ENCODE measurements at places on chromosomes 16 and 17. TPM values are rescaled to one million over a fixed set of nuclear protein-coding genes. Genes with fewer than 3 reads are reported as not detected.
A peak's percentile ranks its signal among the peaks of the same experiment; 100 is the strongest.

ABCC6 gene
- 0.33 TPM for total RNA-seq

ST6GALNAC2 gene
- total RNA-seq = 221 TPM

PLA2G10 gene
- 1.0 TPM for total RNA-seq

TLCD3B gene
- total RNA-seq = not detected

NOTUM gene
- not detected for total RNA-seq

DNA sequence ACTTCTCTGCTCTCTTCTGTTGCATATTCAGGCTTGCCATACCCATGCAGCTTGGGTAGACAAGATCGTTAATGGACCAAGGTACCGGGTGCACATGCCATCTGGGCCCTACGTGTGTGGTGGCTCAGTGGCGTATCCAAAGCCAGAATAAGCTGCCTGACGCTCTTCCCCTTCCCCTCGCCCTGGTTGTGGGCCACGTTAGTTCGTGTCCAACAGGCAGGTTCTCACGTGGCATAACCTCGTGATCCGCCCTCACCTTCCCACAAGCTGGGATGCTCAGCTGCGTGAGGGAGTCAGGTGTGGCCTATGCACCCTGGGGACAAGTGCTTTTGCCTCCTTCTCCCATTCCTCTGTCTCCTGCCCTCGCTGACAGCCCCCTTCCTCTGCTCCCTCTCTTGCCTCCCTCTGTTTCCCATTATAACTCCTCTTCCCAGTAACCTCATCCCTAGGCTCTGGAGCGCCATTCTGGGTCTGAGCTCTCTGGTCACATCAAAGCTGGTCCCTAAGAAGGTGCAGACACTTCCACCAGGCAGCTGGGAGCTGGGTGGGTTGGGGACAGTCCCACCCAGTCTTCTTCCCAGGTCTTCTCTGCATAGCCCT lies 77.6 kb downstream of the PLD6 start:
- no peak for DNase-seq

DNA sequence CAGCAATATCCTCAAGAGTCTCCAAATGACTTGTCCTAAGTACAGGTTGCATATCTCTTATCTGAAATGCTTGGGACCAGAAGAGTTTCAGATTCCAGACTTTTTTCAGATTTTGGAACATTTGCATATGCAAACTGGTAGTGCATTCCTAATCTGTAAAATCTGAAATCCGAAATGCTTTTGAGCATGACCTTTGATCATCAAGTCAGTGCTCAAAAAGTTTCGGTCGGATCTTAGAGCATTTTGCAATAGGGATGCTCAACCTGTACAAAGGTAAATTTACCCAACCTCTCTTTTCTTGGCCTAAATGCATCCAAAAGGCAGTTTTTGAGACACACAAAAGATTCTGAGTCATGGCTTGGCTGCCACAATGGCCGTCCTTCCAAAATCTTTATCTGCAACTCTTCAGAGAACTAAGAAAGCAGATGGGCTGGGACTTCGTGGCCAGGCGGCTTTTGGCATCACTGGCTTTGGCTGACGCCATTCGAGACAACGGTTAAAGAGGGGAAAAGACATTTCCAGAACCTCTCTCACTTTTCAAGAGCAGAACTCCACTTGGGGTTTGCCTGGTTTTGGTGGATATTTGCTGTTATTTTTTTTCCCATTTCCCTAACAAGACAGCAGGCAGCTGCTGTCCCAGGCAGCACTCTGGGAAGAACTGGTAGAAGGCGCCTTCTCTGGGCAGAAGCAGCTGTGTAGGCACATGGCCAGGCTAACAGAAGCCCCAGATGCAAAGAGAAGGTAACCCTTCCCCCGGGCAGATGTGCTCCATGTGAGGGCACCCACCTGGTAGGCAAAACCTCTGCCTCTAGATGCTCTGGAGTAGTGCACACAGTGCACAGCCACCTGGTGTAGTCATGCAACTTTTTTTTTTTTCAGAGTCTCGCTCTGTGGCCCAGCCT lies 8.9 kb downstream of the CPPED1 start:
- no peak for DNase-seq

DNA sequence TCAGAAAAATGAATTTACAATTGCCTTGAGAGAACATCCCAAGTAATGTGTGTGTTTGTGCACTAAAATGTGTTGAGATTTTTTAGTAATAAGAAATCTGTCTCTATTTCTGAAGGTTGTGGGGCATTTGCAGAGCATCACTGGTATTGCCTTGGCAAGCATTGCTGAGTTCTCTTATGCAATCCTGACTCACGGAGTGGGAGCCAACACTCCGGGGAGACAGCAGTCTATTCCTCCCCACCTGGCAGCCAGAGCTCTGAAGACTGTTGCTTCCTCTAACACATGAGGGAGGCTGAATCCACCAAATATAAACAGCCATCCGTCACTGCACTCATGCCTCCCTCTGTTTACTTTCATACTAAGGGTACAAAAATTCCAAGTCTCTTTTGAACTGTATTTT lies 10.6 kb downstream of the CNTD1 start:
- peak; percentile 66 for DNase-seq

DNA sequence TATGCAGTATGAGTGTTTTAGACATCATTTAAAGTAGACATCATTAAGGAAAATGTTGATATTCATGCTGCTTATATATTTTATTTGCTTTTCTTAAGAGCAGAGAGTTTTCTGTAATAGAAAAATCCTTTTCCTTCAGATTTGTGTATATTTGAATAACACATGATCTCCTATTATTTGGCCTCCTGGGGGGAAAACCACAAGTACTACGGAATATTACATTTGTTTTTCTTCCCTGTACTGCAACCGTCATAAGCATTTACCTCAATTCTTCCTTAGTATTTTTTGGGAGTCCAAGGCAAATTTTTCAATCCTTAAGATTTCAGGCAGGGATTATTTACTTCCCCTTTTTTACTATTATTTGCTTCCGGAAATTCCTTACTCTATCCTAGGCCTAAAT lies 6.0 kb downstream of the RSPRY1 start:
- no peak for DNase-seq

- DNase-seq = no peak
These were observed 14.5 kb downstream of the ZC3H18 start for GRCh38 chr16:88584676-88585075.

- no peak for DNase-seq
These were observed 95.4 kb downstream of the PRKCB start for GRCh38 chr16:23931199-23931598.

DNA sequence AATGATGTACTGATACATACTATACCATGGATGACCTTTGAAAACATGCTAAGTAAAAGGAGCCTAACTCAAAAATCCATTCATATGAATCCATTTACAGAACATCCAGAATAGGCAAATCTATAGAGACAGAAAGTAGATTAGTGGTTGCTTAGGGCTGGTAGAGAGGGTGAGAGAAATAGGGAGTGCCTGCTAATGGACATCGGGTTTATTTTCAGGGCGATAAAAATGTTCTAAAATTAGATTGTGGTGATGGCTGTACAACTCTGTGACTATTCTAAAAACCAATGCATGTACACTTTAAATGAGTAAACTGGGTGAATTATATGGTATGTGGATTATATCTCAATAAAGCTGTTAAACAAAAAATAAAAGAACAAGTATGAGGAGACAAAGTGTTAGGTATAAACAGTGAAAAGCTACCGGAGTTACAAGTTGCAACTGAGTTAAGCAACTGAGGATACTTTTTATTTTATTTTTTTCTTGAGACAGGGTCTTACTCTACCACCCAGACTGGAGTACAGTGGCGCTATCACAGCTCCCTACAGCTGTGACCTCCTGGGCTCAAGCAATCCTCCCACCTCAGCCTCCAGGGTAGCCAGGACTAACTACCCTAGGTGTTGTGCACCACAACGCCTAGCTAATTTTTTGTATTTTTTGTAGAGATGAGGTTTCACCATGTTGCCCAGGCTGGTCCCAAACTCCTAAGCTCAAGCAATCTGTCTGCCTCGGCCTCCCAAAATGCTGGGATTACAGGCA lies 75.5 kb upstream of the CORO6 start:
- DNase-seq = no peak

- peak; percentile 43 for DNase-seq
These were observed 18.1 kb downstream of the SOST start for GRCh38 chr17:43740541-43740940.

DNA sequence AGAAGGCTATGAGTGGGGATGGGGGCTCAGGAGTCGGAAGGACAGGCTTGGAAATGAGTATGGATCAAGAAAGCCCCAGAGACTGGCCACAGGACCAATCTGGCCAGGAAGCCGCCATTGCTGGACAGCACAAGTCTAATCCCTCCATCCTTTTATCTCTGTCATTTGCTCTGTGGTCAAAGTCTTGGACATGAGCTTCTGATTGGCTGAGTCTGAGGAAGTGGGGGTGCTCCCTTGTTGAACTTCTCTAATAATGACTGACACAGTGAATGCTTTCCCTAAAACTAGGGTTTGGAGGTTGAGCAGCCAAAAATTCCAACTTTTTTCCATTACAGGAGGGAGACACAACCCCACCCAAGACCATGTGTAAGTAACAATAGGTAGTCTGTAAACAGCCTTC lies 97.4 kb downstream of the MARF1 start:
- no peak for DNase-seq

GRCh38 chr16:79301051-79301450 lies 299.5 kb downstream of the MAF start:
- no peak for DNase-seq

DNA sequence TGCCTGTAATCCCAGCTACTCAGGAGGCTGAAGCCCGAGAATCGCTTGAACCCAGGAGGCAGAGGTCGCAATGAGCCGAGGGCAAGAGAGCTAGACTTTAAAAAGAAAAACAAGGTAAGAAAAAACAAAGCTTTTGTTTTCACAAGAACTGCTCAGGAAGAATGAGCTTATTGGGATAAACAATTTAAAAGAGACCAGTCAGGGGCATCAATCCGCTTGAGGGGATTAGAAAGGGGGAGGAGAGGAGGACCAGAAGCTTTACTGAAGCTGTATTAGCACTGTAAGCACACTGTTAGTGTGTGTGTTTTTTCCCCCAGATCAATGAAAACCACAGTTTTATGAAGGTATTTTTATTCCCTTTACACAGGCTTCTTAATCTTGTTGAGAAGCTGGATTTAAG lies 8.8 kb downstream of the TMEM170A start:
- DNase-seq = no peak
